ENCODE measurements at places on chromosomes 2 and 18.

GRCh38 chr2:209619782-209620181 is 151.8 kb upstream of the UNC80 start:
- DNase-seq, result no peak

DNA sequence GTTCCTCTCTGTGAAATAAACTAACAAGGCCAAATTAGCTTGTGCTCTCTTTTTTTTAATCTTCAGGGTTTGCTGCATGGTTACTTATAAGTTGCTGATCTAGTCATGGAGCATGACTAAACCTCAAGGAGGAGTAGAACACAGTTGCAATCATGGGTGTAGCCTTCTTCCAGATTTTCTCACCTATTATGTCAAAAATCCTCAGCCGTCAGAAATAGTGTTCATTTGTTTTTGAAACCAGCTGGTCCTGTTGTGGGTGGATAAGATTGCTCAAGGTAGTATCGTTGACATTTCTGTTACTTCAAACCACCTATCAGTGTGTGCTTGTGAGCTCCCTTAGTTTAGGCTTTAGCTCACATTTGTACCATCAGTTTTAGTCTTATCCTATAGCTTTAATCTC is 11.2 kb downstream of the RELCH start:
- peak; percentile 25 for DNase-seq

DNA sequence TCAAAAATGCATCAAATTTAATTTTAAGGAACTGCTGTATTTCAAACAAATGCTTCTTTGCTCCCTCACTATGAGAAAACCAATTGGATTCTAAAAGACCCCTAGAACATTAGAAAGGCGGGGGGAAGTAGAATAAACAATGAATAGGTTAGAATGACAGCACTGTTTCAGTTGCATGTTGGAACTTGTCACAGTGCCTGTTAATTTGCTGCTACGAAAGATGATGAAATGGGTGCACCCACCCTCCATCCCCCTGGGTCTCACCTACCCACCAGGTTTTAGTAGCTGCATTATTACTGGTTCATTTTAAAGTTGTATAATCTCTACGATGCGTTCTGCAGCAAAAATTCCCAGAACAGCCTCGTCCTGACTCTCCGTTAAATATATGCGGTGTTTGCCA is 193.0 kb upstream of the COPS8 start:
- no peak for DNase-seq

- no peak for DNase-seq
Observed at GRCh38 chr18:40437517-40437916, 1517.5 kb upstream of the PIK3C3 start.

- no peak for DNase-seq
Observed at GRCh38 chr2:24642351-24642750, 150.8 kb downstream of the PTRHD1 start.

DNA sequence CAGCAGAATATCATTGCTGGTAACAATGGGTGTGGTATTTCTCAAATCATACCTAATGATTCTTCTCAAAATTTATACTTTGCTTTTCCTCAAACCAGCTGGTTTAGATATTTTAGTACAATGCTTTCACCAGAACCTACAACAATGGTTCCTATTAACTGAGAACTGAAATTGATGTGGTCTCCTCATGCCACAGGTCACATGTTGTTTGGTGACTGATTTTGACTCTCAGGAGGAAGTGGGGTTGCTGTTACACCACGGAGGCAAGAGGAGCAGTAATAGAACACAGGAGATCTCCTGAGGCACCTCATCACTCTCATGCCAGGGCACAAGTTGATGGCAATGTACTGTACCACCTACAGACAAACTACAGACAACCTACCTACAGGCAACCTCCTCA is 3.0 kb upstream of the CEP68 start:
- no peak for DNase-seq

GRCh38 chr2:8343031-8343430 is 338.8 kb upstream of the ID2 start:
- DNase-seq, result no peak

- no peak for DNase-seq
Observed at GRCh38 chr2:28296904-28297303, 95.8 kb upstream of the FOSL2 start.

DNA sequence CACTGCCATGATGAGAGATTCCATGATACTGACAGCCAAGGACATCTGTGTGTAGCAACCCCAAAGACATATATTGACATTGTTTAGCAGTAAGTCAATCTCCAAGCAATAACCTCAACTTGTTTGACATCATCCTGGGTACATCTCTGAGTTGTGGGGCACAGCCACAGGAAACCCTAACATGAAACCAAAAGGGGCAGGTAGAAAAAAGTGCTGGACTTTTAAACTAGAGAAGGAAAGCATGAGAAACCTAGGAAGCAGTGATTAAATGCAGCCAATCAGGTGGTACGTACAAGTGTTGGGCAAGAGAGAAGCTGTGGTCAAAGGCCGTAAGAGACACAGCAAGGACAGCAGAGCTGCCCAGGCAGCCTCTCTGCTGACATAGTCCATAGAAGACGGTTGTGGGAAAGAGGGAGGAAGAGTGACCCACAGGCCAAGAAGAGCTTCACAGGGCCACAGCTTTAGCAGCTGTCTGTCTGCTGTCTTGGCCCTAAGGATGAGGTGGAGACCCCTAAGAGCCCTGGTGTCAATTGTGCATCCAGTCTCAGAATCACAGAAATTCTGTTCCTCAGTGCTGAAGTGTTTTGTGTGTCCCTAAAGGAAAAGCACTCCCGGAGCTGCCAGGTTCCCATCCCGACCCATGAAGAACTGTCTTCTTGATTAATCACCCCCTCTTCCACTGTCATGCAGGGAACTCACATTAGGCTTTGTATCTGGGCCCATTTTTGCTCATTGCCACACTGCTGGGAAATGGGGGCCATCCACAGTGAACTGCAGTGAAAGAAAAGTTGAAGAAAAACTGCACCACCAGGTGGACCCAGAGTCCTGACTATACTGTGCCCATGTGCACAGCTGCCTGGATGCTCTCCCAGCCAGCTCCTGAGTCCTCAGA is 25.4 kb upstream of the CHN1 start:
- peak; percentile 22 for DNase-seq

- DNase-seq, result no peak
Observed at GRCh38 chr2:45728458-45728942, 77.0 kb downstream of the PRKCE start.

DNA sequence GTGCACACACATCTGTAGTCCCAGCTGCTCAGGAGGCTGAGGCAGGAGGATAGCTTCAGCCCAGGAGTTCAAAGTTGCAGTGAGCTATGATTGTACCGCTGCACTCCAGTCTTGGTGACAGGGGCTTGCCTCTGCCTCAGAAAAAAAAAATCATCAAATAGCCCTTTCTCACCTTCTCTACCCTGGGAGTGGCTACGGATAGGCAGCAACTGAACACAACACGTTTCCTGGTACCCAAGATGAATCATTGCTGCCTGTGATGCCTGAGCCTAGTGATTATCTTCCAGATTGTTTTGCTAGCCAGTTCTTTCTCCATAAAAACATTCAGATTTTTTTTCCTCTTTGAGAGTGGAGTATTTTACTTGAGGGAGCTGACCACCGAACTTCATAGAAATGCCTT is 13.5 kb downstream of the INPP4A start:
- no peak for DNase-seq

- DNase-seq, result no peak
Observed at GRCh38 chr18:59059140-59059539, 80.5 kb upstream of the SEC11C start.

- DNase-seq, result no peak
Observed at GRCh38 chr18:8901019-8901418, 195.7 kb downstream of the MTCL1 start.

DNA sequence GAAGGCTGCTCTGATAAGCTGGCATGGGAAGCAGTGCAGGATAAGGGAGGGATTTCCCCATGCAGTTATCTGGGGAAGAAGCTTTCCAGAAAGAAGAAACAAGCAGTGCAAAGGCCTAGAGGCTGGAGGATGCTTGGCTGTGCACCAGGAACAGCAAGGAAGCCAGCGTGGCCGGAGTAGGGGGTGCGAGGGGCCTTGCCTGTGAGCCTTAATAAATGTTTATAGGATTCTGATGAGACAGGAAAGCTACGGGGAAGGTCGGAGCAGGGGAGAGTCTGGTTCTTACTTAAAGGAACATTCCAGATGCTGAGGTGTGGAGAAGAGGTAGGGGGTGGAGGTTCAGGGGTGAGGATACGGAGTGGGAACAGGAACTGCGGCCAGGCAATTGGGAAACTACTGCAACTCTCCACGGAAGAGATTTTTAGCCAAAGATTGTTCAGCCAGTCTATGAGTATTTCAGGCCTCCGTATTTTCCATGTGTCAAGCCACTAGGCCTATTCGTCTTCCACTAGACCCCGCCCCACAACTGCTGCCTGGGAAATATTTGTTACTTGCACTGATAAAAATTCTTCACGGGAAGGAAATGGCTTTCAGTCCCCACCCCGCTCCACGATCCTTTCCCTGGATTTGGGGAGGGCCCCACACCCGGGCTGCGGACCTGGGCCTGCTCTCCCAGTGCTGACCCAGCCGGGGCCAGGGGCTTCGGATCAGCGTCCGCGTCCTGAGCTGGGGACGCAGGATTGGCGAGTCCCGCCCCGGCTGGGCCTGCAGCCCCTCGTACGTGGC is 516 bp downstream of the EIF2AK2 start:
- peak; percentile 57 for DNase-seq

GRCh38 chr18:6616981-6617380 is 112.5 kb upstream of the ARHGAP28 start:
- DNase-seq, result no peak

GRCh38 chr2:199770716-199771115 is 80.3 kb downstream of the FTCDNL1 start:
- DNase-seq, result no peak

DNA sequence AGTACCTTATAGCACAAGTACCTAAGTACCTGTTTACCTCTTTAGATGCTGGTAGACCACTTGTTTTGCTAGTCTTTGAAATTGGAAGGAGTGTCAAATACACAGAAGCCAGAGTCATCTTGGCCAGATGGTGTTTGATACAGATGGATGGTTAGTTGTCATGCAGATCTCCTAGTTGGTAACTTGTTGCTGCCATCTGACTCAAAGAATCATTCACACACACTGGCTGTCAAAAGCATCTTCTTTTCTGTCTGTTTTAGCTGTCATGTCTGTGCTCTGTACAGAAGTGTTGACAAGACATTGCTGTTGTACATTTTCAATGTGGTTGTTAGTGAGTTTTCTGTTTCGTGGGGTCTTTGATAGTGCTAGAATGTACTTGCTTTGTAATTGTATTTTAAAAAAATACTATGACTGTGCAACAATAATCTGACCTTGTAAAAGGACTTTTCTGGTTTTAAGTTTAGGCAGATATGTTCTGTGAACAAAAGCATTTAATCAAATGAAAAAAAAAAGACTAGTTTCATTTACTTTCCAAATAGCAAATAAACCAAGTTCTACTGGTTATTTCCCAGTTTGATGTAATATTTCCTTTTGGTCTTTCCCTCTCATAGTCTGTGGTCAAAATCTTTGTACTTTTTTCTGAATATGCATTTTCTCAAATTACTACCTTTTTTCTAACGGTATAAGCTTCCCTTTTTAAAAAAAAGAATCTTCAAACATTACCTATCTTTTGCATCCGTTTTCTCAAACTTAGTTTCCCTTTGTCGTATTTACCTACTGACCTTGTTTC is 39.9 kb downstream of the TANK start:
- peak; percentile 30 for DNase-seq

GRCh38 chr2:156548413-156548812 is 112.2 kb downstream of the GPD2 start:
- DNase-seq, result no peak

GRCh38 chr18:11857177-11857887 is 6.1 kb downstream of the CHMP1B start:
- DNase-seq, result peak; percentile 33

DNA sequence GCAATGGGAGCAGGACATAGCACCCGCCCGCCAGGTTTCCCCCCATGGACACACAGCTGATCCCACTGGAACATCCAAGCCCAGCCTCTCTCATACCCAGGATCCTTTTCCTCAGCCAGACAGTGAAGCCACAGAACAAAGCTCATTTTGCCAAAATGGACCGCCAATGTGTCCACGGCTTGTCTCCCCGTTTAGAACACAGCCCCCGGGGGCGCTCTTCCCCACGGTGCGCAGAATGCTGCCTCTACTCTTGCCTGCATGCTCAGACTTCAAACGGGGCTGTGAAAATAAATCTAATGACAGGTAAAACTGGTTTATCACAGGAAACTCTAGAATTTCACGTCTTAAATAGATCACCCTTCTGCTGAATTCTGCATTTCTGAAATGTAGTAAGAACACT is 548.5 kb upstream of the ID2 start:
- DNase-seq, result no peak

GRCh38 chr2:71129902-71130151 is 202 bp downstream of the MCEE start:
- no peak for DNase-seq

- DNase-seq, result no peak
Observed at GRCh38 chr2:169300636-169301530, 61.5 kb downstream of the LRP2 start.

GRCh38 chr2:112730216-112730615 is 9.4 kb downstream of the NT5DC4 start:
- DNase-seq, result no peak

GRCh38 chr18:33821503-33821902 is 243.5 kb downstream of the ASXL3 start:
- no peak for DNase-seq

GRCh38 chr2:172251231-172251630 is 148.5 kb upstream of the DLX2 start:
- DNase-seq, result no peak

- DNase-seq, result no peak
Observed at GRCh38 chr2:149421791-149422190, 91.4 kb downstream of the LYPD6 start.

- peak; percentile 53 for DNase-seq
Observed at GRCh38 chr2:86441882-86442641, 891 bp downstream of the KDM3A start.

GRCh38 chr18:44321868-44322590 is 358.7 kb upstream of the SETBP1 start:
- no peak for DNase-seq

- no peak for DNase-seq
Observed at GRCh38 chr2:56372071-56372656, 188.4 kb downstream of the CCDC85A start.

DNA sequence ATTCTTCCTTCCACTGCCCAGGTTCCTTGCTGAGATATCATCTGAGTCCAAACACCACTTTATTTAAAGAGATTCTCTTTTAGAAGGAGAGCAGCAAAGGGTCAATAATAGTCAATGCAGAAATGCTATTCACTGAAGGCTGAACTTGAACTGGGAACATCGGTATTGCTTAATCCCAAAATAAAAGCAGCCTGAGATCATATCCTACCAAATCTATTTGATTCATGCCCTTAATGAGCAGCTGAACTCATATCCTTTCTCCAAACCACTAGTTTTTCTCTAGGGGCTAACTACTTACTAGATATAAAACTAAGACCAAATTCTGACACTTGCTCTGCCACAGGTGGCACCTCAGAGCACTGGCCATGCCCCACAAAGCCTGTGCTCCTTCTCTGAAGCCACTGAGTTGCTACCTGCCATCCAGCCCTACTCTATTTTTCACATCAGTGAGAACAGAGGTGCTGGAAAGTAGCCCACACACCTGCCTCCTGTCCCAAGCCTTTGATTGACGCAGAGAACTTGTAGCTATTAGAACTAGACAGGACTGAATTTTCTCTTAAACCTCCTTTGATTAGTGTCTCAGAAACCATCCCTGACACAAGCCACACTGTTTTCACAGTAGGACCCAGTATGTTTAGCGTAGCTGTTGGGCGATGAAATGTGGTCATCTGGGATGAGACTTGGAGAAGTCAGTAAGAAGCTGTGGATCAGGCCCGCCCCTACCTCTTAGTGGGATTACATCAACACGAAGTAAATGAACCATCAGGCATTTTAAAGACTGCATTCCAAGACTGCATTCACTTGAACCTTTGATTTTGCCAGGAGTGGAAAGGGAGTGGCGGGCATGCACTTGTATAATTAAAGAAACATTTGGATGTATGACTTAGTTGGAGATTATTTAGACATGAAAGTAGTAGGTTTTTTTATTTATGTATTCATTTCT is 124.3 kb downstream of the RBMS1 start:
- no peak for DNase-seq
